ENCODE measurements at places on chromosomes 5 and 9. TPM values are rescaled to one million over a fixed set of nuclear protein-coding genes. Genes with fewer than 3 reads are reported as not detected.

- no peak for DNase-seq
These were observed 37.8 kb downstream of the PRELID2 start for GRCh38 chr5:145797336-145797735.

- DNase-seq, result no peak
These were observed 151.9 kb downstream of the MACROH2A1 start for GRCh38 chr5:135246923-135247795.

- no peak for DNase-seq
These were observed 74.7 kb downstream of the FCHO2 start for GRCh38 chr5:73030531-73030930.

- DNase-seq, result no peak
These were observed 74.0 kb upstream of the RXRA start for GRCh38 chr9:134252084-134252830.

- DNase-seq, result no peak
These were observed 193.1 kb downstream of the GABBR2 start for GRCh38 chr9:98515506-98516204.

- no peak for DNase-seq
These were observed 205.6 kb upstream of the ZNF608 start for GRCh38 chr5:124952079-124952478.

GRCh38 chr5:6522331-6522730, 73.7 kb downstream of the UBE2QL1 start:
- no peak for DNase-seq

DNA sequence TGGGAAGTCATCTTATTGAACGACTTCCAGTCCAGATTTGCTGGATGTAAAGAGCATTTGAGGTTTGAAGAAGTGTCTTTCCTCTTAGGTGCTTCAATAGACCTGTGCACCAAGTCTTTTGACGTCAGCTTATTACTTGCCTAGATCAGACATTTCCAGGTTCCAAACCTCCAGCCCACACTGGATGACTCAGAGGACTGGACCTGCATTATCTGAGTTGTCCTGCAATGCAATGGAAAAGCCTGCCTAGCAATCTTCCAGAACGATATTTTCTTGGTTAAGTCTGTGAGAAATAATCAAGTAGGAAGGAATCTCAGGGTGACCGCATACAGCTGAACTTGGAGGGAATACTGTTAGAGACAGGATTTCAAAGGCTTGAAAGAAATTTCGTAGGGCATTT, 147.2 kb upstream of the MOCS2 start:
- no peak for DNase-seq

DNA sequence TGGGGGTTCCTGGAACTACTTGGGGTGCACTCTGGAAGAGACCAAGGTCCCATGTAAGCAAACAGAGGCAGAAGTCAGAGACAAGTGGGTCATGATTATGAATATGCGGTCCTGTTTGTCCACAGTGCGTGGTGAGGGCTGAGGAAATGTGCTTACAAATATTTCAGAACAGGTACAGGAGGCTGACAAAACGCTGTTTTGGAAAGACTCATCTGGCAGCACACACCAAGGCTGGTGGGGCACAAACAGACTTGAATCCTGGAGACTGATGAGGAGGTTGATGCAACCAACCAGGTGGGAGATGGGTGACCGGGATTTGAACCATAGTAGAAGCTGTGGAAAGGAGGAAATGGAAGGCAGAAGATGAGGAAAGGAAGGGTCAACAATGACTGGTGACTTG, 83.8 kb downstream of the ADRB2 start:
- no peak for DNase-seq

DNA sequence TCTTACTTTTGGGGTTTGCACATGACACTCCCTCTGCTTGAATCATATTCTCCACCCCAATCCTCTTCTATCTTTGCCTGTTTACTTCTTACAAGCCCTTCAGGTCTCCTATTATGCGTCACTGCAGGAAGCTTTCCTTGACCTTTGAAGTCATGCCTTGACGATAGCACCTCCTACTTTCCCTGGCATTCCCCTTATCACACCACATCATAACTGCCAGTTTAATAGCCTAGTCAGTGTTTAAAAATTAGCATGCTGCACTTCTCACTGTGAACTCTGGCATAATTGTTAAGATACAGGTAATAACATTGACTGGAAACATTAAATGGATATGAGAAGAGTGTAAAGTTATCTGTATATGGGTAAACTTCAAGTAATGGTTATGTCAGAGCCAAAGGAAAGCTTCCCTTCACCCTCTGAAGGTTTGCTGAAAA, 37.1 kb upstream of the CEP120 start:
- DNase-seq, result no peak

DNA sequence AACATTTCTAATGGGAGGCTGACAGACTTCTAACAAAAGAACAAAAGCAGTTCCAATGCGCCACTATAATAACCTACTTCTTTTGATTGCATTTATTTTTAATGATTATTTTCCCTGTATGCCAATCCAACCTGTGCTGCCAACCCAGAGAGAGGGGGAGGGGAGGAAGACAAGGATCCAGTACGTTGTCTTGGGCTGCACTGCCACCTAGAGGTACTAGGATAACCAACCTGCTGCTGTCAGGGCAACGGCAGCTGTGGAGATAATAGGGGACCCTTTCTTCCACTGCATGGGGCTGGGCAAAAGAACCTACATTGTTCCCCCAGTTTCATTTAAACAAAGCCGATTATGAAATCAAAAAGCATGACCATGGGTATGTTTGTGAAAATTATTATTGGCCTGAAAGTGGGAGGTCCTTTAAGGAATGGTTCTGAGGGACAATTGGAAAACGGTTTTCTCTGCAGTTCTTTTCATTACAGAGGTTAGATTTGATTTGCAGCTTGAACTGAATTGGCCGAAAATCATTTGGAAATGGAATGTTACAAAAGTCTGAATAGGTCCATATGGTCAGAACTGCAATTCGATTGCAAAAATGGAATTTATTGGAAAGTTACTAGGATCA, 101.3 kb downstream of the RASEF start:
- DNase-seq, result peak; percentile 41

- DNase-seq, result no peak
These were observed 477.1 kb upstream of the SMC2 start for GRCh38 chr9:103617046-103617445.

GRCh38 chr9:79104216-79104615, 467.5 kb upstream of the TLE4 start:
- DNase-seq, result no peak

- no peak for DNase-seq
These were observed 49.3 kb downstream of the F2R start for GRCh38 chr5:76765249-76765648.

GRCh38 chr9:8382266-8382665, 582.7 kb upstream of the DMAC1 start:
- DNase-seq, result no peak

DNA sequence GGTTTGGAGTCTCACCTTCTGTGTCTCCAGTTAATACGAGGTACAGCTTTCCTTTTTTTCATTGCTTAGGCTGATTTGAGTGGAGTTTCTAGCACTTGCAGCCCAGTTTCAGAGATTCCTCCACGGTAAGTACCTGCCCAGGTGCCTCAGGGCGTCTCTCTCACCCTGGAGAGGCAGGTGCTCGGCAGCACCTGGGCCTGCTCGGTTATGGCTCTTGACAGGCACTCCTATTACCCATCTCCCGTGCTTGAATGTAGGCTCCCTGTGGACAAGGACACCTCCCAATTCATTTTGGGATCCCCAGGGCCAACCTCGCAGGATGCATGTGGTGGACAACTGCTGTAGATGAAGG, 144.3 kb downstream of the NR3C1 start:
- DNase-seq, result no peak

GRCh38 chr5:36370073-36370472, 68.4 kb upstream of the RANBP3L start:
- no peak for DNase-seq

DNA sequence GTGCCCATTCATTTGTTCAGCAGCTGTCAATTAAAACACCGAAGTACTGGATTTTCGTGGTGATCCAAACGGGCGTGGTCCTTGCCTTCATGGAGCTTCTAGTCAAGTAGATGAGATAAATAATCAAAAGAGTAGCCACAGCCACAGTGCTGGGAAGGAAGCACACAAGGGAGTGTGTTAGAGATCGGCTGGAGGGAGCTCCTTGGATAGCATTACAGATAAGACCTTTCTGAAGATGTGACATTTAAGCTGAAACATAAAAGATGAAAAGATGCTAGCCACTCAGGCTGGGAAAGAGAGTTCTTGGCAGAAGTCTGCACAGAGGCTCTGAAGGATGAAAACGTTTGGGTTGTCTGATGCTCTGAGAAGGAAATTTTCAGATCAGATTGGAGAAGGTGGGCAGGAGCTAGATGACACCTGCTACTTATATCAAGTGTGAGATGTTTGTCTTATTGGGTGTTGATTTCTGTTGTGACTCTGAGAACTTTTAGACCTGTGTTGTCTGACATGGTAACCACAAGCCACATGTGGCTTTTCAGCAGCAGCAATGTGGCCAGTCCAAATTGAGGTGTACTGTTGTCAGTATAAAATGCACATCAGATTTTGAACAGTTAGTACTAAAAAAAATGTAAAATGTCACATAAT, 123.9 kb downstream of the TLE4 start:
- no peak for DNase-seq

- DNase-seq, result no peak
These were observed 33.9 kb upstream of the ALDH1B1 start for GRCh38 chr9:38358390-38359296.

DNA sequence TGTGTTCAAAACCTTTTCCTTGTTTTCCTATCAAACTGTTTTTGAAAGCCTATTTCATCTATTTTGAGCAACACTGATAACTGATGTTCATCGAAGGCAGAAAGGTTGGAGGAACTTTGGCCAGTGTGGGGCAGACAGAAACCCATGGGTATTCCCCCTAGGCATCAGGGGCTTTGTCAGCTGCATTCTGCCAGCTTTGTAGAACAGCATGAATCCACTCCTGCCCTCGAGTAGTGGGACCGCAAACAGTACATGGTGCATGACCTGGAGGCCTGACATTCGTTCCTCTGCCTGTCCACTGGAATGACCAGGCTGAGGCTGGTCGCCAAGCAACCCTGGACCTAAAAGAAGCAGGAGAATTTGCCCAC, 22.7 kb downstream of the ARHGAP26 start:
- DNase-seq, result no peak

DNA sequence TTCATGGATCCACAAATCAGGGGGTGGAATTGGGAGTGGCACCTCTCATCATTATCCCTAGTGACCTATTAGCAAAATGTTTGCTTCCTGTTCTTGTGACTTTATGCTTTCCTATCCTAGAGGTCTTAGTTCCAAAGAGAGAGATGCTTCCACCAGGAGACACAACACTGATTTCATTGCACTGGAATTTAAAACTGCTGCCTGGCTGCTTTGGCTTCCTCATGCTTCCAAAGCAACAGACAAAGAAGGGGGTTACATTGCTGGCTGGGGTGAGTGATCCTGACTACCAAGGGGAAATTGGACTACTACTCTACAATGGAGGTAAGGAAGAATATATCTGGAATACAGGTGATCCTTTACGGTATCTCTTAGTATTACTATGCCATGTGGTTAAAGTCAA, 69.2 kb upstream of the SH3GL2 start:
- no peak for DNase-seq

GRCh38 chr5:1041225-1042143, 32.9 kb downstream of the NKD2 start:
- DNase-seq, result no peak

GRCh38 chr5:139027150-139027549, 152.0 kb upstream of the LRRTM2 start:
- no peak for DNase-seq

- no peak for DNase-seq
These were observed 28.4 kb downstream of the PSAT1 start for GRCh38 chr9:78325343-78325742.

DNA sequence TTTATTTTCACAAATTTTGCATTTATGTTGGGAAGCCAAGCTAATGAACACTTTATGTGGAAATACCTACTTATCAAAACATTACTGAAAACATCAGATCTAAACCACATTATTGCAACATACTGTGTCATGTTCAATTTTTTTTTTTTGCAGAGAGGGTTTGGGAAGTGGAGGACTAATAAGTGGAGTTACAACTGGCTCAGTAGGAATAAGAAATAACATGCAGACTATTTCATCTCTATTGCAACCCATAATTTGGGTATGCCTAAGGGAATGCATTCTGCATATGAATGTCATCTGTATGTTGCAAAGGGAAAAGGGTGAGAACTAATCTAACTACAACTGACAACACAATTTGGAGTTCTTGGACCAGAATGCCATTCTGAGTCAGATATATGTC, 41.8 kb downstream of the APC start:
- DNase-seq, result no peak

GRCh38 chr5:41794471-41794870, 75.8 kb downstream of the OXCT1 start:
- DNase-seq, result no peak

GRCh38 chr9:37215830-37216229, 95.5 kb downstream of the ZCCHC7 start:
- no peak for DNase-seq

- no peak for DNase-seq
These were observed 12.9 kb downstream of the FNIP1 start for GRCh38 chr5:131783874-131784273.

- DNase-seq, result no peak
These were observed 43.0 kb downstream of the PIK3R1 start for GRCh38 chr5:68258531-68258930.

- DNase-seq, result no peak
These were observed 4.8 kb downstream of the PSMD5 start for GRCh38 chr9:120837921-120838320.

- no peak for DNase-seq
These were observed 12.6 kb upstream of the DHFR start for GRCh38 chr5:80667384-80667783.

DNA sequence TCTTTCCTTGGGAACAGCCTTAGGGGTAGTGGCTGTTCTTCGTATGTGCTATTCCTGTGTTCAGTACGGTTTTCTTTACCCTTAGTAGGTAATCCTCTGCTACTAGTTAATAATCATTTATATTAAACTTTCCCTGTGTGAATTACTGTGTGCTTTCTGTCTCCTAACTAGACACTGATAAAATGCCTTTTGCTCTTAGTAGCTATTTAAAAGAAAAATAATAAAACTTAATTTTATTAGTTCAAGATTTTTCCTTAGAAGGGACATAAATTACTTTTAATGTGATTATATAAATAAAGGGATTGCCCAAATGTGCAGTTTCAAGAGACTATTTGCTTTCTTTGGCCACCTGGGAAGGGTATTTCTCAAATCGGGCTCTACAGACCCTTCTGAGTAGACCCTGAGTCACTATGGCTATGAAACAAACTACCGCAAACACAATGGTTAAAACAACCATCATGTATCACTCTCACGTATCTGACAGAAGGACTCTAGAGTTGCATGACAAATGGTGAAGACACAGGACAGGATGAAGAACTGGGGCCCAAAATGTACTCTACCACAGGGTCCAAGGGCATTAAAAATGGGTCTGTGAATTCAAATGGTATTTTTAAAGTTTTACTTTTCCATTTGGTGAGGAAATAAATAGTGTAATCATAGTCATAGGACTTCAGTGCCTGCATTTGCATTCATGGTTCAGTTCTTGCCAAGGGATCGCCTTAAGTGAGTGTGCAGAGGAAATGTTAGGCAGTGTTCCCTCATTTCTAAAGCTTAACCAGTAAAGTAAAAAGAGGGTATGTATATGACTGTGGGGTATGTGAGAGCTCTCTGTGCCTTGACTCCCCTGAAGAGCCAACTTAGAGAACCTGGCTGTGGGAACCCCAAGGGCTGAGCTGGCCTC, 97.0 kb downstream of the TSSK1B start:
- DNase-seq, result no peak

Gene GPR21
- total RNA-seq, result 0.58 TPM

Gene NR4A3
- total RNA-seq, result 6.2 TPM

Gene SLC35D2
- 13.9 TPM for total RNA-seq

Gene IL6ST
- 125 TPM for total RNA-seq

Gene TBC1D13
- 17.9 TPM for total RNA-seq

Gene F2R
- total RNA-seq, result 9.4 TPM

Gene INSYN2B
- total RNA-seq, result 0.08 TPM

Gene RAD1
- 28.2 TPM for total RNA-seq

Gene FBXO38
- total RNA-seq, result 38.0 TPM
